Pericardium fibroblast (primary cell): ENCODE measurements at places on chromosomes 4 and X. TPM values are rescaled to one million over a fixed set of nuclear protein-coding genes. Genes with fewer than 3 reads are reported as not detected.

Gene AMBN
- total RNA-seq, result not detected in 2 replicates

Gene GAGE12G
- total RNA-seq, result not detected in 2 replicates

Gene UTP14A
- 9.9 and 22.5 TPM in 2 replicates for total RNA-seq

Gene SMIM10L2A
- total RNA-seq, result 0.23 and 0.43 TPM in 2 replicates

Gene TRIML2
- total RNA-seq, result not detected in 2 replicates

Gene CFAP47
- not detected in 2 replicates for total RNA-seq

Gene PDGFC
- total RNA-seq, result 23.0 and 30.5 TPM in 2 replicates

Gene PNCK
- total RNA-seq, result 0.09 and 0.35 TPM in 2 replicates

Gene TMEM187
- total RNA-seq, result 6.9 and 11.8 TPM in 2 replicates

Gene ZIC3
- not detected in 2 replicates for total RNA-seq

Gene FGF2
- total RNA-seq, result 10.6 and 27.4 TPM in 2 replicates

Gene PRRG3
- not detected in 2 replicates for total RNA-seq

Gene DCX
- not detected in 2 replicates for total RNA-seq

Gene YY2
- total RNA-seq, result 0.70 and 1.8 TPM in 2 replicates

Gene GAGE12F
- total RNA-seq, result not detected in 2 replicates

Gene SASH3
- not detected in 2 replicates for total RNA-seq

Gene STAP1
- not detected in 2 replicates for total RNA-seq

Gene PRSS48
- not detected in 2 replicates for total RNA-seq

Gene GAGE13
- total RNA-seq, result not detected in 2 replicates

Gene TLR1
- total RNA-seq, result 0.09 and 1.9 TPM in 2 replicates

Gene IDH3G
- total RNA-seq, result 80.7 and 86.6 TPM in 2 replicates

Gene PLP1
- total RNA-seq, result 2.5 and 5.8 TPM in 2 replicates

Gene FLNA
- 918 and 2,171 TPM in 2 replicates for total RNA-seq

Gene DMP1
- total RNA-seq, result not detected in 2 replicates

Gene TCEAL2
- total RNA-seq, result not detected in 2 replicates

Gene TCEAL6
- total RNA-seq, result not detected in 2 replicates

Gene BBS12
- 5.0 and 6.0 TPM in 2 replicates for total RNA-seq
